Panc1 (cell line): ENCODE measurements at places on chromosomes 4 and X.

GRCh38 chr4:105246712-105247111 is 100.0 kb downstream of the TET2 start:
- DNase-seq: no peak

GRCh38 chr4:142776026-142776425 is 70.1 kb downstream of the INPP4B start:
- DNase-seq: no peak

DNA sequence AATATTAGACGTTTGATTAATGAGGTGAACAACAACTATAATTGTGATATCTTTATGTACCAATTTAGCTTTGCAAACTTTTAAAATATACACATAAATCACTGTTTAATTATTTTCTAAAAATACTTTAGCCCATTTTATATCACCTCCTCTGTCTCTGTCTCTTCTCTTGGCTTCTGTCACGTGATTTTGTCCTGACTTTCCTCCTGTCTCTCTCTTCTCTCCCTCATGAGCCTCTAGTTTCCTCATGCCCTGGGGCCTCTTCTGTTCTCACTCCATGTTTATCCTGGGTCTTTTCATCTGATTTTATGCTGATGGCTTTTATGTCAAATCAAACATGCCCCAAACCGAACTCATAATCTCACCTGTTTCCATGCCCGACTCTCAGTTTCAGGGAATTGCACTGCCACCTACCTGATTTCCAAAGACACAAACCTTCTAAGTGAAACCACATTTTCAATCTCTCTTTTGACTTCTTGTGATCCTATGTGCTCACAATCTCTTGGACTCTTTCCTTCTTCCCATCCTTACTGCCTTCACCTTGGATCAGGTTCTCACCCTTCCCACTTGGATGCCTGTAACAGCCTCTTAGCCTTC is 303.0 kb upstream of the GALNT7 start:
- DNase-seq: no peak

- DNase-seq: no peak
Measured at GRCh38 chr4:34091451-34091850, 2152.9 kb downstream of the ARAP2 start.

GRCh38 chrX:13754765-13755164 is 20.2 kb downstream of the OFD1 start:
- DNase-seq: no peak

GRCh38 chr4:172125443-172125842 is 312.2 kb downstream of the GALNTL6 start:
- no peak for DNase-seq

DNA sequence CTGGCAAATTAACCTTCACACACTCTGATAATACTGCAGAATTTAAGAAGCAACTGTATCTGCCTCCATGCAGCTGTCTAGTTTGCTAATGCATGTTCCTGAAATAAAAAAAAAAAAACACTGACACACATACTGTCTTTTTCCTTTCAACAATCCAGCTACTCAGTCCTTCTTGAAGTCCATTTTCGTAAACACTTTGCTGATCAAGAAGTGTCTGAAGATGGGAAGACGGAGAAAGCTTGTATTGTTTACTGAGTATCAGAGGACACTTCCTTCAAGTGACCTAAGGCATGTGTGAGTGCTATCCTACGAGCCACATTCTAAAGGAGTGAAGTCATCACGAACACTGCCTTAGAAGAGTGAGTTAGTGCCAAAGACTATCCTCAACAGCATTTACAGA is 82.6 kb downstream of the LUZP4 start:
- peak; percentile 64 for DNase-seq

DNA sequence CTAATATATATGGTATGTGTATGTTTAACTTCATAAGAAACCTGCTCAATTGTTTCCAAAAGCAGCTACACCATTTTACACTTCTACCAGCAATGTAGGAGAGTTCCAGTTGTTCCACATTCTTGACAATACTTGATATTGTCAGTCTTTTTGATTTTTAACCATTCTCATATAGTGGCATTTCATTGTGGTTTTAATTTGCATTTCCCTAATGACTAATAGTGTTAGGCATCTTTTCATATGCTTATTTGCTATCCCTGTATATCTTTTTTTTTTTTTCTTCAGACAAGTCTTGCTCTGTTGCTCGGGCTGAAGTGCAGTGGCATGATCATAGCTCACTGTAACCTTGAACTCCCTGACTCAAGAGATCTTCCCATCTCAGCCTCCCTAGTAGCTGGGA is 58.2 kb upstream of the TRIM2 start:
- DNase-seq: no peak

DNA sequence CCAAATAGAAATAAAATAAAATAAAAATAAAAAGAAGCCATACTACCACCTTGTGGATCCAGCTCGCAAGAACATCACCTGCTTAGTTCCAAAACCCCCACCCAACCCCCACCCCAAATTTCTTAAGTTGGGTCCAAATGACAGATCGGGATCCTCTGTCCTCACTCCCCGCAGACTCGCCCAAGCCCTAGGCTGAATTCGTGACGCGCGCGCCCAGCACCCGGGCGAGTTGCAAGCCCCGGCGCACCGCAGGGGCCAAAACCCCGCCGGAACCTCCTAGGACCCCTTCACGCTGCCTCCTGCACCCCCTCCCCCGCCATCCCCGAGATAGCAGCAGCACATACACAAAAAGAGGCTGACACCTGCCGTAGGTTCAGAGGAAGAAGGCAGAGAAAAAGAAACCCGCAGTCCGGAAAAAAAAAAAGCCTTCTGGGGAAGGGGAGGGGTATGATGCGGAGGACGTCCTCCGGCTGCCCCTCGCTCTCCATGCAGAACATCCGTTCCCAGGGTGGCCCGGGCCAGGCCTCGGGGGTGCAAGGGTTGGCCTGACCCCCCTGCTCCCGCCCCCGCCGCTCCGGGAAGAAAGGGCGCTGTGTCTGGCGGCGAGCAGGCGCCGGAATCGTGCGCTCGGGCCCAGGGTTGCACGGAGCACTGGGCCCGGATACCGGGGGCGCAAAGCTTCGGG is 2.6 kb downstream of the NLGN4X start:
- DNase-seq: no peak

- no peak for DNase-seq
Measured at GRCh38 chr4:181991369-181992108, 251.7 kb upstream of the TENM3 start.

GRCh38 chrX:129787336-129788055 is 7.7 kb downstream of the SASH3 start:
- no peak for DNase-seq

DNA sequence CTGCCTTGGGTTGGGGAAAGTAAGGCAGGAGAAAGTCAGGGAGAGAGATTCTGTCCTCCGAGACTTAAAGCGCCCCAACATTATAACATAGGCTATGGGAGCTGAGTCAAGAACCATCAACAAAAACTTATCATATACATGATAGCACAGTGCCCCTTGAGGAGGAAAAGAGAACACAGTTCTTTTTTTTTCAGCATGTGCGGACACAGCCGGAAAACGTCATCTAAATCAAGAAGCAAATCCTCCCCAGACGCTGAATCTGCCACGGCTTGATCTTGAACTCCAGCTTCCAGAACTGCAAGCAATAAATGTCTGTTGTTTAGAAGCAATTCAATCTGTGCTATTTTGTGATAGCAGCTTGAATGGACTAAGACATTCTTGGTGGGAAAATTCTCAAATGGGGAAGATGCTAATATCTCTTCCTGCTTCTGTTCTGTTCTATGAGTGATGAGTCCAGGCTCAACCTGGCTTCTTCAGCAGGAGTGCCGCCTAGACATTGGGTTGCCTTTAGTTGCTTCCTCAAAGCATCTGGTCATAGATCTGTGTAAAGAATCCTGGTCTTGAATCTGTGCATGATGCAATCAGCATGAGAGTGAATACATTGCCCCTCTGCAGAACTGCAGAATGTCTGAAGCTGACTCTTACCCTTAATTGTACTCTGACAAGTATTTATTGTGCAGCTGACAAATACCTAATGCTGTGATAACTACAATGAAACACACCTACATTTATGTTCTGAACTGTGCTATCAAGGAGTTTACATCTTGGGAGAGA is 549.8 kb upstream of the PRKX start:
- no peak for DNase-seq

DNA sequence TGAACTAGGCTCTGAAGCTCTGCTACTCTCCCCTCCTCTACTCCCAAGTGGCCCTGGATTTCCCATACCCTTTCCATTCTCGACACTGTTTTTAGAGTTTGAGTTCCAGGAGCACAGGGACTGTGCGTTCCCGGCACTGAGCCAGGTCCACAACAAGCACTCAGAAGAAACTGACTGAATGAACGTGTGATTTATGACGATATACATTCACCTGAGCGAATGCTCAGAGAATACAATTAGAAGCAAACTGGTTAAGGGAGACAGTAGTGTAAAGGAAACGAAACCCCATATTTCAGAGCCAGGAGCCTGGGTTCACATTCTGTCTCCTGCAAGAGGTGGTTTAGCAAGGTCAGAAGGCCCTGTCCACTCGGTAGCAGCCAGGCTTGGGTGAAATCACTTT is 1.4 kb upstream of the KIAA0232 start:
- DNase-seq: no peak

DNA sequence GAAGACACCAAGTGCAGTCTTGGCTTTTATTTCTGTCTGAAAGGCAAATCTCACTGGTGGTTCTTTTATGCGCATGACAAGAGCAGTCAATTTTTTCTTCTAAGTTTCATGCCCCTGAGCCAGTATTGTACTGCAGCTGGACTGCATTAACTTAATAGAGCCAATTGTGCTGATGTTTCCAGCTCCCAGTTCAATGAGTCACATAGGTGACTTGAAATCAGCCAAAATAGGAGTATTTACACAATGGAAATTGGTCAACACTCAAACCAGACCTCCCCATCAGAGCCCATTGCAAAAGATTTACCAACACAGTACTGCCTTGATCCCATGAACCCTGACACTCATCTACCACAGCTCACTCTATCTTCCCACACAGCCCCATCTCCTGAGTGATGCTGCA is 100.3 kb upstream of the GUCY1A1 start:
- DNase-seq: no peak

DNA sequence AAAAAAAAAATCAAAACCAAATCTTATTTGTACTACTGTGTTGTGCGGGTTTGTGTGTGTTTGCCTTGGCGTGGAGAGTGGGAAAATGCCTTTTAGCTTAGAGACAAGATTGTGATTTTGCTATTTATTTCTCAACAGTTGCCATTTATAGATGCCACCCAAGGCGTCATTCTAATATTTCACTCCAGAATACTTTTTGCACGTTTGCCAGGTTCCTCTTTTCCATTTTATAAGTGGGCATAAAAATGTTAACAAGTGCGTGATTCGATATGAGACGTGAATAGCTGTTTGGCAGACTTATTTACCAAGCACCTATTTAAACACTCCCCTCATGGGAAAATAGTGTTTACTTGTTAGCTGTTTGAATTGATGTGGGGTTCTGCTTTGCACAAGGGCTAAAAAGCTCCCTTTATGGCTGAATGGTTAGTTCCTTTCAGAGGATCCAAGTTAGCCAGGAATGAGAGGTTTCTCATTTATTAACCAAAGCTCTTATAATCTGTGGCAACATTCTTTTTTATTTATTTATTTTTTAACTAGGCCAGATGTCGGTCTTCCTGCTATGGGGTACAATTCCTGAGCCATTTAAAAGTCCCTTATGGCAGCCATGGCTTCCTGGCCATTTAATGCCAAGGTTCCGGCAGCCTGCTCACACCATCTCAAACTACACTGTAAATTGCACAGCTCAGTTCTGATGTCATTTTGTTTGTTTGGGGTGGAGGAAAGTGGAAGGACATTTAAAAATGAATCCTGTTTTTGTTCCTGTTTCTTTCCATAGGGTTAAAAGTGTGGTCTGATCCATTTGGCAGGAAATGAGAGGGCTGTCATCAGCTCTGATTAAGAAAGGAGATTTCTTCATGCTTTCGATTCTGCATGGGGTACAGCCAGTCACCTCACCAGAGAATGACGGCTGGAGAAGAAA is 14.6 kb downstream of the SMIM20 start:
- no peak for DNase-seq

DNA sequence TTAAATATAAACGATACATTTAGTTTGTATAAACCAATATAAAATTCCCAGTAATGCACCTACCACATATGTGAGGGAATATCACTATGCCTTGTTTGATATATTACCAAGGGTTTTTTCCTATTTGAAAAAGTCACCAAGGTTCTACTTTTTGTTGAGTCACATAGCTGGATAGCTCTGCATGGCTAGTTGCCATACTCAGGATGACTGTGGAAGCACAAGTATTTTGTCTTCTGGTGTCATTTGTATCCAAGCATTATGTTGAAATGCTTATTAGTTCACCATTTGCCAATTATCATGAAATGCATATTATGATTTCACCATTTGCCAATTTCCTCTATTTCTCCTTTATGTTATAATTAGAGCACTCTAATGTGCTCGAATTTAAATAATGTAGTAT is 162.7 kb upstream of the TTC29 start:
- no peak for DNase-seq

DNA sequence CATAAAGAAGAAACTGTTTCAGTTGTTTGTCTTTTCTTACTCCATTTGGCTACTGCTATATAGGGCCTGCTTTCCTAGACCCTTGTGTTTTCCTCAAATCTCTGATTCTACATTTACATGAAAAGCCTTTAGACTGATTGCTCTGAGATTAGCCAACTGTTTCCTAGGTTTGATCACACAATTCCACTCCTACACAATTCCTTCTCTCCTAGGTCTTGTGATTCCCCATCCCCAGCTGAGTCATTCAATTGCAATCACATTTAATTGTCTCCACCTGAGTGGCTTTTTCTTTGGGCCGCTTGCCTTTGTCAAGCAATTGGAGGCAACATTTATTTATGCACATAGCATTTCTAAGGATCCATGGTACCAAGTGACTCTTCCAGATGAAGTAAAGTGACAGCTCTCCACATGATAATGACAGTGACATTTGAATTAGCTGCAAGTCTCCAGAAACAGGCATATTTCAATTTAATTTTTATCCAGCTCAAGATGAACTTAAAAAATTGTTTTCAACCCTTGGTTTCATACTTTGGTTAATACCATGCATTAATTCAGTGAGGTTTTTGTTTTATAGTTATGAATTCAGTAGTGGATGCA is 35.8 kb downstream of the ATXN3L start:
- no peak for DNase-seq

GRCh38 chr4:151887816-151888180 is 127.0 kb upstream of the GATB start:
- DNase-seq: no peak

GRCh38 chr4:124044867-124045266 is 648.3 kb downstream of the SPRY1 start:
- no peak for DNase-seq

GRCh38 chr4:138494931-138495330 is 252.8 kb upstream of the SLC7A11 start:
- DNase-seq: no peak

- no peak for DNase-seq
Measured at GRCh38 chrX:7146703-7147412, 654 bp upstream of the STS start.

- no peak for DNase-seq
Measured at GRCh38 chr4:73914071-73914470, 44.9 kb downstream of the CXCL1 start.

GRCh38 chr4:119026662-119027444 is 108.8 kb upstream of the MYOZ2 start:
- DNase-seq: no peak

DNA sequence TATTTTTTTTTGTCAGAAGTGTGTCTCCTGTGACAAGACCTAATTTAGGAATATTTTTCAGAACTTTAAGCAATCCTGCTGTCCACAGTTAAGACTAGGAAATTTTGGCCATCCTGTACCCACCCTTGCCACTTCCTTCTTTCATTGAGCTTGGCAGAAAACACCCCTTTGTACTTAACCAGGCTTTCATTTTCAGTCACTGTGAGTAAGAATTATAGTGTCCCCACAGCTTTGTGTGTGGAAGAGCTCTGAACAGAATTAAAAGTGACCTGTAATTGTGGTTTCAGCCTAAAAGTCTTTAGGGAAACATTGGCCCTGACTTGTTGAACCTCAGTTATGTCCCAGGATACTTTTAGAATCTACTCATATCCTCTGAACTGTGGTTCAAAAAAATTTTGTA is 153.7 kb upstream of the BMP3 start:
- DNase-seq: no peak
